Activated CD4-positive, CD25-positive, alpha-beta regulatory T cell (primary cell): ENCODE measurements at places on chromosomes 2 and 18.

GRCh38 chr2:86036669-86037138 lies 69.0 kb downstream of the POLR1A start:
- DNase-seq, result no peak

DNA sequence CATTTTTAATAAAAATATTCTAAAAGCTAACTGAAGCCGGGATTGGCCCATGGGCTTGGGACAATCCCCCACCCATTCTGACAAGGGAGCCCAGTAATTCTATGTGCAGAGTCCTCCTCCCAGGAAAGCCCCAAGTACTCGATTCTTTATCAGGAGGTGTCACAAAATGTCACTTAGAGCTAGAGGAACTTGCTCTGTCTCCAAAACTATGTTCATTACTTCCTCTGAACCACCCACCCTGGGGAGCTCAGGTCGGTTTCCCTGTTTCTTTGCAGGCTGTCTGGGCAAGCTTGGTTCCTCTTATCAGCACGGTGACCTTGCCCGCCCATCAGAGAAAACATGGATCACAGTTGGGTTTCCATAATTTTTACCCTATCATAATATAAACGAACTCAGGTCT lies 430.6 kb upstream of the ID2 start:
- no peak for DNase-seq

DNA sequence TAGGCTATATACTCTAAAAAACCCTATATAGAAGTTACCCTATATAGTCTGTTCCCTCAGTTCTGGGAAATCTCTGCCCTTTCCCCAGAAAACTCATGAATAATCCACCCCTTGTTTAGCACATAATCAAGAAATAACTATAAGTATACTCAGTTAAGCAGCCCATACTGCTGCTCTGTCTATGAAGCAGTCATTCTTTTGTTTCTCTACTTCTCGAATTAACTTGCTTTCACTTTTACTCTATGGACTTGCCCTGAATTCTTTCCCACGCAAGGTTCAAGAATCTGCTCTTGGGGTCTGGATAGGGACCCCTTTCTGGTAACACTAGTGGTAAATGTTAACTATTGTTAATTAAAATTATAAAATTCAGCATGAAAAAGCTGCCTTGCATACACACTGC lies 17.4 kb upstream of the AP1S3 start:
- DNase-seq, result no peak

DNA sequence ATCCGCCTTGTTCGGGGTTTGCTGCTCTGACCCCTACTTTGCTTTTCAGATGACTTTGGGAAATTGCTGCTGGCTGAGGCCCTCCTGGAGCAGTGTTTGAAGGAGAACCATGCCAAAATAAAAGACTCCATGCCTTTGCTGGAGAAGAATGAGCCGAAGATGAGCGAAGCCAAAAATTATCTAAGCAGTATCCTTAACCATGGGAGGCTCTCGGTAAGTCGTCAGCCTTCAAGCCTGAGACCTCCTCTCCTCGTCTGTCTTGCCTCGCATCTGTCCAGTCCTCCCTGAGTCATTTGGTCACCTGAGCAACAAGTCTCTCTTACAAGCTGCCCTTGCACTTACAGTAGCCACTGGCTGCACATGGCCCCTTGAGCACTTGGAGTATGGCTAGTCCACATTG lies 34.7 kb upstream of the MCFD2 start:
- DNase-seq, result no peak

GRCh38 chr2:78061732-78062131 lies 539.6 kb upstream of the LRRTM4 start:
- DNase-seq, result no peak

GRCh38 chr18:63762518-63762917 lies 12.7 kb upstream of the SERPINB7 start:
- DNase-seq, result no peak

DNA sequence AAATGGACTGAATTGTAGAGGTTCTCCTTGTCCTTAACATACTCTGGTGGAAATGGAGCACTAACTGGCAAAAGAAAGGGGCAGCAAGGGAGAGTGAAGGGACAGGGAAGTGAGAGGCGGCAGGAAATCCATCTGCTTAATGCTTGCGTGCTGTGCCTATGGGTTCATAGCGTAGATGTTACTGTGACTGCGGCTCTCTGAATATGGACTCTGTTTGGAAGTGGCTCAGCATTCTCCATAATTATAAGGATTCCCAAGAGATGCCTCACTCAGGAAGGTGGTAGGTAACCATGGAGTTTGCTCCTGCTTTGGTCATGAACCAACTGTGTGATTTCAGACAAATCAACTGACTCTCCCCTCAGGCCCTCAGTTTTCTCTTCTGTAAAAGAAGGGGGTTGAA lies 50.0 kb downstream of the MYO3B start:
- no peak for DNase-seq
